ENCODE measurements at places on chromosomes 2 and 18.

GRCh38 chr2:36528766-36529392, 69.1 kb downstream of the FEZ2 start:
- no peak for DNase-seq

- no peak for DNase-seq
These were observed 1574.2 kb upstream of the PIK3C3 start for GRCh38 chr18:40380686-40381439.

DNA sequence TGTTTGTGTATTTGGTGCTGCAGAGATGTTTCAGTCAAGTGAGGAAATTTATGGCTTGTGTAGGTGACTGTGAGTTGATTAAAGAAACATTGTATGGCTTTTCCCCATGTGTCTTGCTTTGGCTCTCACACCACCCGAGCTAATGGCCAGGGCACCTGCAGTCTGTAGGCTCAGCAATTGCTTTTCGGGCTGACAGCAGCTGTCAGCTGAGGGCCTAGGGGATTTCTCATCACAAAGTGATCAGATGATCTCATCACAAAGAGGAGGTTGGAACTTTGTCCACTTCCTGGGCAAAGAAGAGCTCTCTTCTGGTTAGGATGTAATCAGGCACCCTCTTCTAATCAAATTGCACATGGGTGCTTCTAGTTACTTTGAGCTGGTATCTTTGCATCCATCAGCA, 632.2 kb downstream of the SLC4A3 start:
- DNase-seq: peak; percentile 21

DNA sequence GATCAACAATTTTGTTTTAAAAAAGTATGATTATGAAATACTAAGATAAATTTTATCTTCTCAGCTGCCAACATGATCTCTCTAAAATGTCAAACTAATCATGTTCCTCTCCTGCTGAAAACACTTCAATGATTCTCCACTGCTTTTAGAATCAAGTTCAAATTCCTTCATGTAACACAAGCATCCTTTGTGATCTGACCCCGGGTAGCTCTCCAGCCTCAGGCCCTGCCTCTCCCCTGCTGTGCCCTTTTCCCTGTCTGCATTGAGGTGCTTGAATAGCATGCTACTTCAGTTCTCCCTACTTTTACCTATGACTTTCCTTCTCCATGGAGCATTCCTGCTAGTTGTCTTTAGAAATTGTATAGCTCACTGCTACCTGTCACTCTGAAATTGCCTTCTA, 274.8 kb downstream of the PDE11A start:
- DNase-seq: no peak

DNA sequence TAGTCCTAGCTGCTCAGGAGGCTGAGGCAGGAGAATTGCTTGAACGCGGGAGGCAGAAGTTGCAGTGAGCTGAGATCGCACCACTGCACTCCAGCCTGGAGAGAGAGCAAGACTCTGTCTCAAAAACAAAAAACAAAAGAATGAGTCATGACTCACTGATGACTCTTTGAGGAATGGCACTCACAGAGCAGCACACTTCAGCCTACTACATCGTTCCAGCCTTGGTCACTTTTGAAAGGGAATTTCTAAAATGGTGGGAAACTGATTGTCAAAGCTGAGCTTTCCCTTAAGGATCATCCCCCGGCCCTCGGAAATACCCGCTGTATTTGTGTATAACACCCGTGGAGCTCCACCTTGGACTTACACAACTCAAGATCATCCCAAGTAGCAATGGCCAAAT, 217.3 kb upstream of the HS6ST1 start:
- no peak for DNase-seq

GRCh38 chr2:234960175-234961088, 8.6 kb downstream of the SH3BP4 start:
- peak; percentile 12 for DNase-seq

DNA sequence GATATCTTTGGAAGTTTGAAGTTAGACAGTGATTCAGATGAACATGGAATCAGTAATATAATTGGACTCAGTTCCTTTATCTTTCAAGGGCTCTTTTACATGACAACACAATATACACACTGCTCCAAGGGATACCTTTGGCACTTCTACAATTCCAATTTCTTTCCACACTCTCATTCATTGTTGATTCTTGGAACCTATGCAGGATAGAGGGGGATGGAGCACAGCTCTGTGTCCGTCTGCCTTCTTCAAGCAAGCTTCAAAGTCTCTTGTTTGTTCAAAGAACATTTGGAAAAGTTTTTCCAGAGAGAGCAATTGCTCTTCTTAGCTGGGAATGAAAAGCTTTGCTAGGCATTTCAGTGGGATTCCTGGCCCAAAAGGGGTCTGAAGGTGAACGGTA, 276.2 kb upstream of the ZEB2 start:
- DNase-seq: no peak

DNA sequence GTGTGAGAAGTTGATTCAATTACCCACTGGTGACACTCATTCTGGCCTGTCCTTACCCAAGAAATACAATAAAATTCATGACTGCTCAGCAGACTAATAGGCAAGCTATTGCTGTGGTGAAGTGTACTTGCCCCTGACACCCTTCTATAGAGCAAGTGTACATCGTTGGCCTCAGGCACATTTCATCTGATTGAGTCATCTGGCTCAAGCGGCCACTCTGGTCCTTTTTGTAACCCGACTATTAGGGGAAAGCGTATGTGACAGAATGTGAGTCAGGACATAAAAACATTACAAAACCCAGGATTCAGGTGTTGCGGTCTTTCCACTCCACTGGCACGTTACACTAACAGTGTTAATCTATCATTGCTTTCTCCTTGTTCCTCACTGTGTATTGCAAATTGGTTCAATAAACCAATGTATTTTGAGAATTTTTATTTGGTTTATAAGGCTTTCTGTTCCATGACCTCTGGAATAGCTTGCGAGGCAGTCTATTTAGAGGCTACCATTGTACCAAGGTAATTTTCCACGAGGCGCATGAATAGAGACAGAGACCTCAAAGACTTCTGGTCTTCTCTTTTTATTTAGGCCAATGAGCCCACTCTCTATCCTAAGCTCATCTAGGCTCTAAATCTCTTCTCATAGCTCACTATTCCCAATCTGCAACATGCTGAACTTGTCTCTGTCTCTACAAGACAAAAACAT, 10.2 kb upstream of the TTC32 start:
- no peak for DNase-seq

GRCh38 chr2:236656166-236656565, 86.5 kb downstream of the ACKR3 start:
- no peak for DNase-seq

DNA sequence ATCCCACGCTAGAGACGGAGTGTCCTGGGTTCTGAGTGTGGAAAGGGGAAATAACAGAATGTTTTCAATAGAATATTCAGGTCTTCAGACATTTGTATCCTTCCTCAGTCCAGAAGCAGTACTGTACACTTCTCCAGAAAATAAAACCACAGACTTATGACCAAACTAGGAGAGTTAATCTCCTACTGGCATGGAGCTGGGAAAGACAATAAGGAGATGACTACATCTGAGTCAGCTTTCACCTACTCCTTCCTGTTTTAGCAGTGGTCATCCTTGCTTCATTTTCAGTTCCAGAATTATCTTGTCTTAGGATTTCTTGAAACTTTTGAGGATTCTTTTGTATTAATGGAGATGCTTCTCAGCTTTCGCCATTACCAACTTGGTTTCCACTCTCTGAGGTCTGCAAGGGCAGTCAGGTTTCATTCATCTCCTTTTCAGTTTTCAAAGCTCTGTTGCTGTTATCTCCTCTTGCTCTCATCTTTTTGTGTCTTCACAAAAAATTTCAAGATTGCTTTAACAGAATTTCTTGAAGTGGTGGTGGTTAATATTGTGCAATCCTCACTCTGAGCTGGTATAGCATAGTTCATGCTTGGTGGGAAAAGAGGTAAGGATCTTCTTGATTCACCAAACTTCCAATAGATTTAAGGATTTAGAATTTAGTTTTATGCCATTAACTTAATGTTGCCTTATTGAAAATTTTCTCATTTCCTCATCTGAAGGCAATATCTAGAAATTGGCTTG, 23.7 kb upstream of the NR4A2 start:
- DNase-seq: no peak

DNA sequence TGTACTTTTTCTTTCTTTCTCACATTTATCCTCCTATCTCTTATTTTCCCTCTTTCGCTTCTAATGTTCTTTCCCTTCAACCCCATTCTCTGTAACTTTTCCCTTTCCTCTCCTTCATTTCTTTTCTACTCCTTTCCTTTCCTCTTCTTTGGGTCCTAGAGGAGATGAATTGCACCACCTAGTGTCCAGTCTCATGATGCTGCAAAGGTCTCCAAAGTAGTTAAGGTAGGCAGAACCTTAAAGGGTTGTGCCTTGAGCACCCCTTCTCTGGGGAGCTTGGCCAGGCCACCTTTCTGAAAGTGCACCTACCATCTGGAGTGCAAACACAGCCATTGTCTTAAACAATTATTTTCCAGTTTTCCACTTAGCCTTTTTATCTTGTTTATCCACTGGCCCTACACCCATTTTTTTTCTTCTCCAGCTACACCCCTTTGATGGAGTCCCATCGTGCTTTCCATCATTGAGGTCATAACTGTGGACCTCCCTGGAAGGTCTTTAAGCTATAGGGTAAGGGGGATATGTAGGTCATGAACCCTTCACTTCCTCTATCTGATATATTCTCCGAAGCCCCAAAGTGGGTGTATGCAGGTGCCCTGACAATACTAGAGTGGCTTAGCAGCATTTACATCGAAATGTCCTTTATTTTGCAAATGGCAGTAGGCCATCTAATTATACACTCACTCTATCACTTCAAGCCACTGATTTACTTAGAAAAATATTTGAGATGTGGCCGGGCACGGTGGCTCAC, 155.9 kb downstream of the ESCO1 start:
- DNase-seq: peak; percentile 36

DNA sequence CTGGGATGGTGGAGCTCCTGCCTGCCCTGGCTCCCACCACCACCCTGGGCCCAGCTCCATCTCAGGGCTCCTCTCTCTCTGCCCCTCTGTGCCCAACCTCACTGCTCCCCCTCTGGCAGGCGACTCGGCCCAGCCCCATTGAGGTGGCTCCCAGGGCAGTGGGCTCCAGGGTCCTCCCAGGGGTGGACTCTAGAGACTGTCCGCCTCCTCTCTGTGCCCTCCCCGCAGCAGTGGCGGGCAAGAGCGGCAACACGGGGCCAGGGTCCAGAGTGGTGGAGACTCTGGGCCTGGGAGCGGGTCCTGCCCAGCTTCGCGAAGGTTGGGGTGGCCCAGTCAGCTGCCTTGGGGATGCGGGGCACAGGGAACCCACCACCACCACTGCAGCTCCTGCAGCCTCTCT, 27.4 kb downstream of the DDX1 start:
- DNase-seq: no peak

DNA sequence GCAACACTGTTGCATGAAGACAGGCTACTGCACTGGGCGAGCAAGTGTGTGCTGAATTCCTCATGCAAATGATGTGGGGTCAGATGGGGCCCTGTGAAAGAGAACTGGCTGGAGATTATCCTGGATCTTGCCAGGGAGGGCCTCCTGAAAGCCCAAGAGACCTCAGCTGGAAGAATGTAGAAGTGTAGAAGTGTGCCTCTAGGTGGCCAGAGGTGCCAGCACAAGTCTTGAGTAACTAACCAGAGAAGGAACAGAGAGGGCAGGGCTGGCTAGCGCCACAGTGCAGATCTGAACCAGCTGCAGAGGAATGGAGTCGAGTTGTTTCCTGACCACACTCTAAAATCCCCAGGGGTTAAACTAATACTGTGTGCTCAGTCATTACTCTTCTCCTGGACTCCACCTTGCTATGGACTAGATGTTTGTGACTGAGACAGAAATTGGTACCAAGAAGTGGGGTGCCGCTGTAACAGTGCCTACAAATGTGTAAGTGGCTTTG, 399.3 kb downstream of the LRATD1 start:
- DNase-seq: no peak

DNA sequence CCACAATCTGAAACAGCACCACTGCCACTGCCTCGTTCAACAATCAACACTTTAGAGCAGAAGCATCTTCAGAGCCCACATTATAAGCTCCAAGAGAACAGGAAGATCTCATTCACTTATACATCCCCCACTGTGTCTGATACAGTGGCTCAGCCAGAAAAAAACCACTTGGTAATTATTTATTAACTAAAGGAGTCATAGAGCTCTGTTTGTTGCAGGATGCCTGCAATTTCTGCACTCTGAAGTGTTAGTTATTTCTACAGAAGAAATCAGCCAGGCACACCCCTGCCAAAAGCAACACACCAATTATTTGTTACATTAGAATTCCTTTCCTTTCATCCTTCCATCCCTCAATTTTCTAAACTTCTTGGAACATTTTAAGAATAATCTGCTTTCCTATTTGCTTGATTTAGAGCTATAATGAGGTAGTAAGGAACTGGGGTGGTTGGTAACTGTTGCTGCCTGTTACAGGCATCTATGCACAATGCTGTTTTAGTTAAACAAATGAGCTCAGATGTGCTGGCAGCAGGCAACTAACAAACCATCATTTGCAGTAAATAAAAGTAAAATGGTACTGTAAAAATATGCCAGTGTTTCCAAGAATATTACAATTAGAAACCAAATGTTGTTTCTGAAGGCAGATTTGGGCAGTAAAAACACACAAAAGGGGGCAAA, 59.9 kb downstream of the DYM start:
- no peak for DNase-seq

- peak; percentile 86 for DNase-seq
These were observed 22.4 kb upstream of the RMP24 start for GRCh38 chr18:35949903-35950627.

DNA sequence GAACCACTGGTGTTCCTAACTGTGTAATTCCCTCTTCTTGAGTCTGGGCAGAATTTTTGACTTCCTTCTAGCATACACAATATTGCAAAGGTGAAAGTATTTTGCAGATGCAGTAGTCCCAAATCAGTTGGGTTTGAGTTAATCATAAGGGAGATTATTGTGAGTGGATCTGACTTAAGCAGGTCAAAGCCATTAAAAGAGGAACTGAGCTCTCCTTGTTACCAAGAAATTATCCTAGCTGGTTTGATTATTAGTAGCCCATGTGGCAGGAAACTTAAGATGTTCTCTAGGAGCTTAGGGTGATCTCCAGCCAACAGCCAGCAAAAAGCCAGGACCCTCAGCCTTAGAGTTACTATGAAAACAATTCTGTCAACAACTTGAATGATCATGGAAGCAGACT, 221.8 kb downstream of the RPIA start:
- DNase-seq: no peak

DNA sequence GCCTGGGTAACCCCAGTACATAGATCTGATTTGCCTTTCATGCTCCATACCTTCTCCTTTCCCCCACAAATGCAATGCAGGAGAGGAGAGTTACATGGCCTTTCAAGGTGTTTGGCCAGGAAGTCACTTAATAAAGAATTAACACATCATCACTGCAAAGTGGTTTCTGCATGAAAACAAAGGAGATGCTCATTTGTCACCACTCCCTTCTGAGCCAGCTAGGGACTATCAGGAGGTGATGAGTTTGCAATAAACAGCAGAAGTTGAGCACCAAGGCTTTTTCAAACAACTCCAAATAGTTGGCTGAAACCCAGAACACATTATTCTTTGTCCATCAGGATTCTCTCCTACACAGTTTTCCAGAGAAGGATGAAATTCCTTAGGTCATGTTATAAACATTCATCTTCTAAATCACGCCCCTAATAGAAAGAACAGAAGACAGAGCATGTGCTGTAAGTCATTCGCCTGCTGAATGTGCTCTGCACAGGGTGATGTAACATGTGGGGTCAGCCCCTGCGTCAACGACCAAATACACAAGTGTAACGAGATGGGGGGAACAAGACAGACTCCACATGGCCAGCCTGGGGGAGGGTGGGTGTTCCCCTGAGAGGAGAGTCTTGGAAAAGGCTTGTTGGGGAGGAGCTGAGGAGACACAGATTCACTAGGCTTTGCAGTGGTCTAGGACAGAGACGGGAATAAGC, 87.3 kb upstream of the RMDN2 start:
- no peak for DNase-seq

- DNase-seq: no peak
These were observed 11.7 kb downstream of the ARHGAP28 start for GRCh38 chr18:6741232-6741663.
